ENCODE measurements at places on chromosomes 6 and 20.

DNA sequence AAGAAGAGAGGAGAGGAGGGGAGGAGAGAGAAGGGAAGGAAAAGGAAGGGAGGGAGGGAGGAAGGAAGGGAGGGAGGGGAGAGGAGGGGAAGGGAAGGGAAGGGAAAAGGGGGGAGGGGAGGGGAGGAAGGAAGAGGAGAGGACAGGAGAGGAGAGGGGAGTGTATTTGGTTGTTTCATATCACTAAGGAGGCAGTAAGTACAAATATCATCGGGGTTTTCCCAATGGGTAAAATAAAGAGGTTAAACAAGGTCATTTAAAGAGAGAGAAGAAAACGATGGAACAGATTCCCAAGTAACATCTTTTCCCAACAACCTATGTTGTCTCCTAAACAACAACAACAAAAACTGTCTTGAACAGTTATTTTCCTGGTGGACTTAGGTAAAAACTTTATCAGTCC, 43.6 kb downstream of the MBOAT1 start:
- no peak for DNase-seq

GRCh38 chr20:4809707-4810106, 88.0 kb downstream of the PRND start:
- DNase-seq, result no peak

DNA sequence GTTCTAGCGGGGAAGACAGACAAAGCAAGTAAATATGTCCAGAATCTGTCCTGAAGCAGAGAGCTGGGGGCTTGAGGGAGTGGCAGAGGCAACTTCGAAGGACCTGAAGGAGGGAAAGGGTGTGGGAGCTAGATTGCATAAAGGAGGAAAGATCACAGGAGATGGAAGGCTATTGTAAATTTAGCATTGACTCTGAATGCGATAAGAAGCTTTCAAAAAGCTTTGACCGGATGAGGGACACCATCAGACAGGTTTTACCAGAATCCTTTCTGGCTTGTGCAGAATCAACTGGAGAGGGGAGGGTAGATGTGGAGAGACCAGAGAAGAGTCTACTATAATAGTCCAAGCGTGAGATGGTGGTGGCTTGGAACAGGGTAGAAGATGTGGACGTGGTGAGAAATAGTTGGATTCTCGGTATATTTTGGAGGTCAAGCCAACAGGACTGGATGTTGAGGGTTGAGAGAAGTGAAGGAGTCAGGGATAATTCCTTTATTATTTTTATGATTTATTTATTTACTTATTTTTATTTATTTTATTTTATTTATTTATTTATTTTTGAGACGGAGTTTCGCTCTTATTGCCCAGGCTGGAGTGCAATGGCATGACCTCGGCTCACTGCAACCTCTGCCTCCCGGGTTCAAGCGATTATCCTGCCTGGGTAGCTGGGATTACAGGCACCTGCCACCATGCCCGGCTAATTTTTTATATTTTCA, 19.9 kb upstream of the RIPOR3 start:
- DNase-seq, result no peak

GRCh38 chr6:122931916-122932315, 64.1 kb upstream of the CLVS2 start:
- DNase-seq, result no peak

GRCh38 chr6:90350689-90351554, 54.3 kb upstream of the BACH2 start:
- no peak for DNase-seq

DNA sequence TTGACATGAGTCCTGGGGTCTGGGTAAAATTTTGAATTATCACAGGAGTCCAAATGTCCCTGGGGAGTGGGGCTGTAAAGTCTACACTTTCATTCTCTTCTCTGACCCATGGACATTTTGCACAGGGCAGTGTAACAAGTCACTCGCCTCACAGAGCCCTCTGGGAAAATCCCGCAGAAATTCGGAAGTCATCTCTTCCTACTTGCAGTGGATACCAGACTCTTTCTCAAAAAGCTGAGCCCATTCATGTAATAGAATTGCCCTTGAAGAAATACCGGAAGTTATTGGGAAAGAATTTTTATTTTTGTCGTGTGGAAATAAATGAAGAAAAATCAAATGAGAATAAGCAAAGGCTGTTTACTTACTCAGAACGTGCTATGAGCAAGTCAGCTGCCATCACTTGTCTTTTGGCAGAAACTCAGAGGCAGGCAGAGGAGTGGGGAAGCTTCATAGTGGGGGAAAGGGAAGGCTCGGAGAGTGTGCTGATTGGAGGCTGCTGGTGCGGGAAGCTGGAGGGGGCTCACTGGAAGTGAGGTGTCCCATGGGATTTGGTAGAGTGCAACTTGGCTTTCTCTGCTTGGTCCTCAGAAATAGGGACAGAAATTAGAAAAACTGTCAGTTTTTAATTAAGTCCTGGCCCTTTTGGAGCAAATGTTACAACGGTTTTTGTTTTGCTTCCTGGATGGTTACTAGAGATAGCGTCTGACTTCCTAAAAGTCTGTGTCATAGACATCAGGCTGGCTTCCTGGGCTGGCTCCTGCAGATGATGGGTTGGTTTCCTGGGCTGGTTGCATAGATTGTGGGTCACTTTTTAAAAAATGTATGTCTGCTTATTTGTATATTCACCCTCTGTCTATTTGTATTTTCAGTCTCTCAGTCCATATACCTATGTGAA, 79.8 kb upstream of the EEF1E1 start:
- DNase-seq, result no peak

Measured in GM04504 (cell line).